ENCODE measurements at places on chromosomes 7 and 10.

DNA sequence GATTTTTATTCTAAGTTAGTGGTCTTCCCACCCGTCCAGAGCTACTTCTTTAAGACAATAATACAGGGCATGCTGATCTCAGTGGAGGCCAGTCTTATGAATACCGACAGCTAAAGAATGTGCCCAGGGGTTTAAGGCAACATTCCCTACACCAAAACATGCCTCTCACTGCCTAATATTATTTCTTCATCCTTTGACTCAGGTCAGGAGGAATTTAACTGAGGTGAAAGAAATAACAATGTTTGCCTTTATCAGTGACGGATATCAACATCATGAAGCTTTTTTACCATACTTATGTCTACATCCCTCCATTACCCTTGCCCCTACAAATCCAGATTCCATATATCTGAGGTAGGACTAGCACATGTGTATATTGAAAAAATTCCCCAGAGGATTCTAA lies 33.3 kb upstream of the TES start:
- DNase-seq = no peak

- no peak for DNase-seq
Observed at GRCh38 chr7:152537639-152538038, 101.8 kb upstream of the KMT2C start.

GRCh38 chr7:7148798-7149481 lies 33.4 kb upstream of the C1GALT1 start:
- DNase-seq = no peak

GRCh38 chr7:139004321-139005090 lies 23.3 kb upstream of the KIAA1549 start:
- DNase-seq = no peak

DNA sequence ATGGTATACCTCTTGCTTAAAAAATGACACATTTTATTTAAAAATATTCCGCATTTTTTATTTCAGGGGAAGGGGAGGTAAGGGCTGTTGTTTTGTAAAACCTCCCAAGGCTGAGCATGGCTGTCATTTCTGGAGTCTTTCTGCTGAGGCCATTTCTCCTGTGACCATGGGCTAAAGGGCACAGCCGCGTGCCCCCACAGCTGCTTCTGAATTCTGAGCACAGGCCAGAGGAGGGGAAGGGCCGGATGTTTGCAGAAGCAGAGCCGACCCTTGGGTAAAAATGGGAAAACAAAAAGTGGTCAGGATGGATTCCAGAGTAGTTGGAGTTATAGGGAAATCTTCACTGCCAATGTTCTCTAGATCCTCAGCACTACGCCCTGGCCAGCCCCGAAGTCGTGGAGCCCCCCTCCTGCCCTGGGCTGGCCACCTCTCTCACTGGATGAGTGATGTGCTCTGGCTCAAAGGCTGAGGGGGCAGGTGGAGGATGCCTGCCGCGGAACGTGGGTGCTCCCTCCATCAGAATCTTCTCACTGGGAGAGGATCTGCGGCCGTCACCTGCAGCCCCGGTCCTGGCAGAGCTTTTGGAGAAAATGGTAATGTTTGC lies 131.3 kb upstream of the ZEB1 start:
- no peak for DNase-seq

- DNase-seq = no peak
Observed at GRCh38 chr7:35370687-35371086, 116.8 kb upstream of the TBX20 start.

Data from stimulated activated CD8-positive, alpha-beta memory T cell treated with anti-CD3 and anti-CD28 coated beads, Interleukin-2, amount 100 ng/mL, for 48 hours (primary cell).